ENCODE measurements at places on chromosomes 4 and X. TPM values are rescaled to one million over a fixed set of nuclear protein-coding genes. Genes with fewer than 3 reads are reported as not detected.

The LRIT3 gene
- total RNA-seq: 0.10 TPM

The ZC4H2 gene
- total RNA-seq: 5.0 TPM

The MAGEB16 gene
- not detected for total RNA-seq

The PAGE1 gene
- total RNA-seq: not detected

The VCX3B gene
- not detected for total RNA-seq

The TBC1D9 gene
- 30.2 TPM for total RNA-seq

The NDP gene
- total RNA-seq: 3.6 TPM

GRCh38 chr4:185726931-185727330, 85.1 kb downstream of the SORBS2 start:
- DNase-seq: peak; percentile 49

DNA sequence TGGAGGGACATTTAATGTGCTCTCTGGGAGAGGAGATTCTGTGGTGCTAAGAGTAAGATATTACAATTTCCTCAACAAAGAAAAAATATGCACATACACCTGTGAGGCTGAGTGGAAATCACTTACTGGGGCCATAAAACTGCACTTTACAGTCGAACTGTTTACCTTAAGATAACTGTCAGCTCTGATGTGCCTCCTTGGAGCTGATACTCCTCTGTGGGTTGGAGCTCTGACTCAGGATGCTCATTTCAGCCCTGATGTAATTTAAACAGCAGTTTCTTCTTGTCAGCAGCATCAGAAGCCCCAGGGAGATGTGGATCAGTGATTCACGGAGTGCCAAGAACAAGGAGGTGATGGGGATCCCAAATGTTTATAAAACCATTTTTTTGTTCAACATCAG, 241.9 kb upstream of the SFRP2 start:
- no peak for DNase-seq

DNA sequence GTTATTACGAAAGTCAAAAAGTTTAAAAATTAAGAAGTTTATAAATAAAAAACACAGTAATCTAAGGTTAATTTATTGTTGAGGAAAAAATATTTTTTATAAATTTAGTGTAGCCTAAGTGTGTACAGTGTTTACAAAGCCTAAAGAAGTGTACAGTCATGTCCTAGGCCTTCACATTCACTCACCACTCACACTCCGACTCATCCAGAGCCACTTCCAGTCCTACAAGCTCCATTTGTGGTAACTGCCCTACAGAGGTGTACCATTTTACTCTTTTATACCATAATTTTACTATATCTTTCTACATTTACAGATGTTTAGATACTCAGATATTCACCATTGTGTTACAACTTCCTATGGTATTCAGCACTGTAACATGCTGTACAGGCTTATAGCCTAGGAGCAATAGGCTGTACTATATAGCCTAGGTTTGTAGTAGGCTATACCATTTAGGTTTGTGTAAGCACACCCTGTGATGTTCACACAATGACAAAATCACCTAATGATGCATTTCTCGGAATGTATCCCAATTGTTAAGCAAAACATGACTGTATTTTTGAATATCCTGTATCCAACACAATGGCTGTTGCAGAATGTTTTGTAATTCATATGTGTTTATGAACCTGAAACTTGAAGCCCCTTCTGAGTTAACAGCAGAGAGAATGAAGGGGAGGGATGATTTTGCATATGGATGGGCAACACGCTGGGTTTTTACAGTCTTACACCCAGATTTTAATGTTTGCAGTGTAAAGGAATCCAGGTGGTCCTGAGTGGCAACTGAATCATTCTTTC, 3.1 kb downstream of the PPBP start:
- DNase-seq: no peak

DNA sequence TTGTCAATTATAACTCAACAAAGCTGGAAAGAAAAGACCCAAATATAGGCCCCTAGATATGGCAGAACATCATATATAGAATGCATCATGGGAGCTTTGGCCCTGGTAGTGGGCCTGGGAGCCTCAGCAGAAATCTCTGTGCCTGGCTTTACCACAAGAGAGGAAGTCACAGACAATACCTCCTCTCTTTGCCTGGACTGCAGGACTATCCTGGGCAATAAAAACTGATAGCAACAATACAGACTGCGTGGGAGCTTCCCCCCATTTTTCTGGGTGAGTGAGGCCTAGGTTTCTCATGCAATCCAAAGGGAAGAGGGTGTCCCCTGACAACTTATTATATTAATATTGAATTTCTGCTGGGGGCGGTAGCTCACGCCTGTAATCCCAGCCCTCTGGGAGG, 64.0 kb upstream of the NFKB1 start:
- no peak for DNase-seq

- no peak for DNase-seq
Observed at GRCh38 chr4:25803720-25804225, 59.0 kb downstream of the SEL1L3 start.

GRCh38 chr4:176584031-176584606, 208.6 kb downstream of the VEGFC start:
- DNase-seq: no peak

DNA sequence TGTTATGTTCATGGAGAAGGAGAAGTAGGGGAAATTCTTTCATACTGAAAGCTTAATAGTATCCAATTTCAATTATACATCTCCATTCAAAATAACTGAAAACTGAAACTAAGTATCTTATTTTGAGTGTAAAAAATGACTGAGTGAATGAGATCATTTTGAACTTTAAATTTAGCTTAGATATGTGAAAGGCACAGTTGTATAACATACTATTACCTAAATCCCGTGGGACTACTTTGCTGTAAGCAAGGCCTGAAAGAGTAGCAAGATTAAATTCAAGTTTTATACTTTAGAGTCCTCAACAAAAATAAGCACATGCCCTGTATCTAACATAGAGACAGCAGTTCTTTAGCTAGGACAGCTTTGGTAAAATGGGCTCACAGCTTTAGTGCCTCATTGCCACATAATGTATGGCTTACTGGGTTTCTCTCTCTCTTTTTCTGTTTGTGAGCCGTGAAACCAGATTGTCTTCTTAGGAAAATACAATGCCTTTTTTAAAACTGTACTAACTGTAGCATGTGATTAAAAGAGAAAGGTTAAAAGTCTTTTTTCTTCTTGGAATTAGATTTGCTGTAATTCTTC, 43.2 kb downstream of the GSTCD start:
- DNase-seq: no peak

GRCh38 chr4:78691971-78692821, 84.0 kb upstream of the BMP2K start:
- no peak for DNase-seq

GRCh38 chrX:37825215-37825842, 22.0 kb downstream of the DYNLT3 start:
- DNase-seq: no peak

GRCh38 chr4:114383721-114384120, 214.9 kb upstream of the UGT8 start:
- DNase-seq: no peak

DNA sequence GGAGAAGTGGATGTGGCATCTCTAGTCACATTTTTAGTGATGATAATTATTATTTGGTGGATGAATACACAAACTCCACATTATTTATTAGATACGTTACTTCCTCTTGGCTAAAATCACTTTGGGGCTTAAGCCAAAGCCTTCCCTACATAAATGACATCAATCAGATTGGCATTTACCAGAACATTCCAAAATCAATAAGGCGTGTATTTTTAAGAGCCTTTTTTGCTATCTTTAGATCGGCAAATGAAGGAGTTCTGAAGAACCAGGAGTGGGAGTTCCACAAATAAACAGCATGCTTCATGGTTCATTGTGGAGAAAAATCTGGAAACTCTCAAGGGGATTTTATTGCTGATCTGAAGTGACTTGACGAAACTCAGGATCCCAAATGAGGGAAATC, 89.7 kb downstream of the AMELX start:
- no peak for DNase-seq

- DNase-seq: no peak
Observed at GRCh38 chr4:148022975-148023374, 291.1 kb downstream of the ARHGAP10 start.

GRCh38 chr4:182929296-182929695, 12.1 kb upstream of the DCTD start:
- DNase-seq: no peak

DNA sequence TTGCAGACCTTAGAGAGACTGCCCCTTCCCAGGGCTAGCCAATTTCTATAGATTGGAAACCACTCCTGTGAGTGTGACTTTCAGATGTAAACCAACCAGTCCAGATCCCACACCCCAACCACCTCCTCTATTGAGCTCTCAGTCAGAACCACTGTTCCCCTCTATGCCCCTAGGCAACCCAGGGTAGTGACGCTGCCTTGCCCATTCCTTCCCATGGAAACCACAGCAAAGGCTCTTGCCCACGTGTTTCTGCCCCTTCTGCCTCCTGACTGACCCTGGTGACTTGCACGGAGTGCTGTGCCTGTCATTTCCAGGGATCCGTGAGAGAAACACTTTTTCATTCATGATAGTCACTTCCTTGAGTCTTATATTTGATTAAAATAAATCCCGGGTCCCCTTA, 32.4 kb downstream of the CYTL1 start:
- DNase-seq: no peak

GRCh38 chr4:14719053-14719452, 283.2 kb upstream of the CPEB2 start:
- DNase-seq: no peak

DNA sequence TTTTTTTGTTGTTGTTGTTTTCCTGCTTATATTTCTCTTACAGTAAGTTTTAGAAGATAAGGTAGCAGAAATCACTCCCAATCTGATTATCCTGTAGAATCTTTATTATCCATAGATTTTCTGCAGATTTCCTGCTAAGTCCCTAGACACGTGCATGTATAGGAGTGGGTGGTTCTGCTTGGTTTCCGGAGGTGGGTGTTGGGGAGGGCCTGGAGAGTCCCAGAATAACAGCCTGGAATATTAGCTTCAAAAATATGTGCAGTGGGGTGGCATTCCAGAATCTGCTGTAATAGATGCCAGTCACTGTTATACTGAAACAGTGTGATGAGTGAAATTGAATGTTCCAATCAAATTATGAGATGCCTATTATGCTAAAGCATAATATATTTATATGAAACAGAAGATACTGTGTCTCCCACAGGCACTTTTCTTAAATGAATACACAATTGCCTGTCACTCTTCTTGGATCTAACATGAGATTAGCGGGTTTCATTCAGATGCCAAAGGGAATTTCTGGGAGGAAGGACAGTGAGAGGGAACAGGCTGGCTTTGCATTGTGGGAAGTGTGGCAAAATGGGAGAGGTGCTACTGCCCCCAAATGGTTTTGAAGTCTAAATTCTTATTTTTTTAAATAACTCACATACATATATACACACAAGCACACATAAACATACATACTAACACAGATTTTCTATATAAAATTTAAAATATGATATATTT, 37.6 kb downstream of the C4orf50 start:
- no peak for DNase-seq

- no peak for DNase-seq
Observed at GRCh38 chr4:79290376-79290775, 35.5 kb downstream of the NAA11 start.

DNA sequence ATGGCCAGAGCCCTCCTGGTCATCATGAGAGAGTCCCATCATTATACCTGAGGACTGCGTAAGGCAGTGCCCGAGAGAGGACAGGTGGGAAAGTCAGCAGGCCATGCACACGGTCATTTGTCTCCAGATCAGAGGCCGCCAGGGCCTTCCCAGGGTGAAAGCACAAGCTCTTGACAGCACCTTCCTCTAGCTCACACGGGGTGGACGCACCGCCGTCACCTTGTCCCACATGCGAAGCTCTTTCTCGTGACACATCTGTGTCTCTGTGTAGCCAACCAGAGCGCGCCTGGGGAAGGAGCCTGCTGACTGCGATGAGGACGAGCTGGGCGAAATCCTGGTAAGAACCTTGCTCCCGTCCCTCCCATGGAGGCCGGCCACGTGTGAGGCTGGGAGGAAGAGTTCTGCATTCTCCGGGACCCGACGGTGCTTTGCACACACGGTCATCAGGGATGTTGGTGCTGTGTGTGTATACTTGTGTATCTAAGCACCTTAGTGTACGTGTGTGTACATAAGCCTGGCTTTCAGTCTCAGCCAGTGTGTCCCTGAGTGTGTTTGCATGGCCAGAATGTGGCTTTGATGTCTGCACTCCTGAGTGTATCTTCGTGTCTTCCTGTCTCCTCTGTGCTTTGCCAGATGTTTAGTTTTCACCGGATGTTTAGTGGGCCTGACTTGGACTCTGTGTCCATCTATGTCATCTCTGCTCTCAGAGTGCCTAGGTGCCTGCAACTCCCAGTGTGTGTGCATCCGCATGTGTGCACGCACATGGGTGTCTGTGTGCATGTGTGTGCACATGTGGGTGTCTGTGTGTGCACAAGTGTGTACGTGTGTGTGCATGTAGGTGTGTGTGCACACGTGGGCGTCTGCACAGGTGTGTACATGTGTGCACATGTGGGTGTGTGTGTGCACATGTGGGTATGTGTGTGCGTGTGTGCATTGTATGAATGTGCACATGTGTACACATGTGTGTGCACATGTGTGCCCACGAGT, 15.1 kb downstream of the ATP5ME start:
- DNase-seq: no peak

DNA sequence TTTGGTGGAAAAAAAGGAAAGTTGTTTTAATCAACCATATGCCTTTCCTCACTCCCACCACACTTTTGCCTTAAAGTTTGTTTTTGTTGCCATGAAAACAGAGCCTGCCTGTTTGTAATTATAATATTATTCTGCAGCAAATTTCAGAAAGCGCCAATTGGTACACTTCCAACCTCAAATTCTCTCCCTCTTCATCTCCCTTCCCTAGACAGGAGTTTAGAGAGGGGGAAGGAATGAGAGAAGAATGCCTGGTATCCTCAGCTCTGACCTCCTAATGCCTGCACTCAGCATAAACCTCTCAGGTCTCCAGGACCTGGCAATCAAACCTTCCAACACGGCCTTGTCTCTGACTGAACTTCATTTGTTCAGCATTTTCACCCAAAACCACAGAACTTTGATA, 138.4 kb upstream of the HCCS start:
- DNase-seq: no peak
